ENCODE measurements at places on chromosomes 13 and 19.
A peak's percentile ranks its signal among the peaks of the same experiment; 100 is the strongest.

- DNase-seq, result peak; percentile 30
Measured at GRCh38 chr13:26558074-26558805, 757 bp downstream of the WASF3 start.

GRCh38 chr13:83184819-83185218, 697.5 kb downstream of the SLITRK1 start:
- no peak for DNase-seq

GRCh38 chr19:10228920-10229319, 2.2 kb downstream of the S1PR2 start:
- peak; percentile 47 for DNase-seq

DNA sequence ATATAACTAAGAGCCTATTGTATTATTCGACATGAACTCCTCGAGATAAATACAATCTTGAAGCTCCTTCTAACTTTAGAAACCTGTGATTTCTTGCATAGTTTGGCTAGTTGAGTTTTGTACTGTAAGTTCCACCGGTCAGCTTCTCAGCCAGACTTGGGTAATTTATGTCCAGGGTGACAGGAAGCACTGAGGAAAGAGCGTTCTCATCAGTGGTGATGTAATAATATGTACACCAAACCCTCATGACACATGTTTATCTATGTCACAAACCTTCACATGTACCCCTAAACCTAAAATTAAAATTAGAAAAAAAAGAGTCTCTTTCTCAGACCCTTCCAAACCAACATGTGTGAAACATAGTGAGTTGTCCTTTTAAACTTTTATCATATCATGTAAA, 205.7 kb downstream of the KCNRG start:
- no peak for DNase-seq

- DNase-seq, result no peak
Measured at GRCh38 chr13:57588639-57589038, 42.9 kb upstream of the PCDH17 start.

Data from endothelial cell (in vitro differentiated cells).